ENCODE measurements at places on chromosomes 2 and 18.

DNA sequence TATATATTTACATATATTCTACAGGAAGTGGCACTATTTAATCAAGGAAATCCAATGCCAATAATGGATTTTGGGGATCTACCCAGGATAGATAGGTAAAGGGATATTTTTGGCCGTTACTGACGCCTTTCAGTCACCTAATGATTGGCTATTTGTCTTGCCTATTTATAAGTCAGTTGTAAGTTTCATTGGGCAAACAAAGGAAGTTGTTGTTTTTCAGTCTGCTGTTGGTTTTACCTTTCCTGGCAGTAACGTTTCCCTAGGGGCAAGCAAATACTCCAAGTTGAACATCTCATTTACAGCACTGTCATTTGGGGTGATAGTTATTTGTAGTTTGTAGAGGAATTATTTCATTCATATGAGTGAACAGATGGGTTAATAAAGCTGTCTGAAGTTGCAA is 17.0 kb upstream of the LANCL1 start:
- DNase-seq = no peak

DNA sequence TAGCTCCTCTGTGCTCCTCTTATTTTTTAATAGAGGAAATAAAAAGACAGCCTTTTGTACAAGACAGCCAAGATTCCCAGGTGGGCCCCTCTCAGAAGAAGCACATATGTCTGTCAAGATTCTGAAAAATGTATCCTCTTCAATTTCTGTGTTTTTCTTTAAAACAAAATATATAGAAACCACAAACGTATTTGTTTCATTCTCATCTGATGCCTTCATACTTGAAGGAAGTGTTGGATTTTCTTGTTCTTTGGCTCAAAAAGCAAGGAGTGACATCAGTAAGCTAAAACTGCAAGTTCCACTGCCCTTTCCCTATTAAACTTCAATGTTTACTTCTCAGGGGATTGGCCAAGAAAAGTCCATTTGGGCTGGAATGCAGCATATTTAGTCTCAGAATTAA is 193.8 kb upstream of the OSR1 start:
- no peak for DNase-seq

- no peak for DNase-seq
Observed at GRCh38 chr2:31893094-31893493, 117.7 kb downstream of the MEMO1 start.

DNA sequence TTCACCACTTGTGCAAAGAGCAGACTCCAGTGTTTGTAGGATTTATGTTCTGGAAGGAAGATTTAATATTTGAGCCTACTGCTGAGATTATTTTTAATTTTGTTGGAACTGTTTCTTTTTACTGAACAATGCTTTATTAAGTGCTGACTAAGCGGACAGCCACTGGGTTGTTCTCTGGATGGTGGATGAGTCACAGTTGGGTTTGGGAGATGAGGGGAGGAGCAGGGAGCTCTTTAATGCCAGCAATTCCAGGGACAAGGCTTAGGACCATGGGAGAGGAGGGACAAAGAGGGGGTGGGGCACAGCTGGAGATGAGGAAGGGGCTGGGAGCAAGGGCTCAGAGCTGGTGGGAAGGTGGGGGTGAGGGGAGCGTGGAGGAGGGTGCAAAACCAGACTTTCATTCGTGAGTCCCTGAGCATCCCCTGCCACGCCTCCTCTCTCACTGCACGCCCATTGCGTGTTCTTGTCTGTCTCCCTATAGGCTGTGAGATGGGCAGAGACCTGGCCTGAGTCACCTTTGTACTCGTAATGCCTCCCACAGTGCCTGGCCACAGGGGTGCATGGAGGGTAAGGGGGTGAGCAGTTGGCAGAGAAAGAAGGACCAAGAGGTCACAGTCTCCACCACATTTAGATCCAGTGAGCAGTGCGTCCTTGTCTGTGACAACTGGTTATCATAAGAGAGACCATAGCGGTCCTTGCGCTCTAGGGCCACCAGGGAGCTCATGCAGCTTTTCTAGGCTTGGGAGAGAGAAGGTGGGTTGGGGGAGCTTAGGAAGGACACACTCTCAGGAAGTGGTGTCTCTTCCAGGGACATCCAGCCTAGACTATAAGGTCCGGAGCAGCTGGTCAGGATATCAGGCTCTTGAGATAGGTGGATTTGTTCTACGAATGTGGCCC is 18.4 kb downstream of the SLC4A3 start:
- no peak for DNase-seq

- DNase-seq = no peak
Observed at GRCh38 chr2:15241201-15241600, 319.9 kb downstream of the NBAS start.
